ENCODE measurements at places on chromosomes 6 and 20.

GRCh38 chr20:12112089-12112474 is 194.4 kb downstream of the BTBD3 start:
- DNase-seq: no peak

GRCh38 chr20:17904027-17904426 is 64.6 kb downstream of the SNX5 start:
- no peak for DNase-seq

GRCh38 chr6:16639684-16640480 is 121.4 kb downstream of the ATXN1 start:
- no peak for DNase-seq

DNA sequence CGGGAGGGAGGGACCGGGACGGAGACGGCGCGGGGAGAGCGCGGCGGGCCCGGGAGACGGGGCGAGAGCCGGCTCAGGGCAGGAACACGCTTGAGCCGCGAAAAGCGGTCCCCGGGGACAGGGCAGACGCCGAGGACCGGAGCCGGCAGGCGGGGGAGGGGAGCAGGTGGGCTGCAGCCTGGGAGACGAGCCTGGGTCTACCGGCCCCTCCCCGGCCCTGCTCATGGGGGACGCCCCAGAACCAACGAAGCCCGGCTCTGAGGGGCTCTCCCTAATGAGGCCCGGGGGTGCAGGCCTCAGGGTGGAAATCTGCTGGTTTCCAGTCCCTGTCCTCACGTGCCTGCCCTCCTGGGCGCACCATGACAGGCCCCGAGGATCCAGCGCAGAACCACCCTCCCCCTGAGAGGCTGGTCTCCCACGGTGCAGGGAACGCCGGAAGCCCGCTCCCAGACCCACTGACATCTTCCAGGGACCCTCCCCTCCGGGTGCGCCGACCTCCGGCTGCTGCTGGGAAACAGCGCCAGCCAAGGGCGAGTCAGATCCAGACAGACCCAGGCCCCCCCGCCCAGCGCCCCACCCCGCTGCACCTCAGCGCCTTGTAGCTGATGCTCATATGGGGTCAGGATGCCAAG is 571 bp upstream of the EEF1A2 start:
- no peak for DNase-seq

- DNase-seq: no peak
These were observed 70.5 kb downstream of the SNAP25 start for GRCh38 chr20:10288954-10289646.

Data from NK-92 treated with Interleukin-12 subunit alpha and Interleukin-12 subunit beta, amount 100 ng/mL, for 24 hours (cell line).